ENCODE measurements at places on chromosomes 13 and 19. TPM values are rescaled to one million over a fixed set of nuclear protein-coding genes. Genes with fewer than 3 reads are reported as not detected.

DNA sequence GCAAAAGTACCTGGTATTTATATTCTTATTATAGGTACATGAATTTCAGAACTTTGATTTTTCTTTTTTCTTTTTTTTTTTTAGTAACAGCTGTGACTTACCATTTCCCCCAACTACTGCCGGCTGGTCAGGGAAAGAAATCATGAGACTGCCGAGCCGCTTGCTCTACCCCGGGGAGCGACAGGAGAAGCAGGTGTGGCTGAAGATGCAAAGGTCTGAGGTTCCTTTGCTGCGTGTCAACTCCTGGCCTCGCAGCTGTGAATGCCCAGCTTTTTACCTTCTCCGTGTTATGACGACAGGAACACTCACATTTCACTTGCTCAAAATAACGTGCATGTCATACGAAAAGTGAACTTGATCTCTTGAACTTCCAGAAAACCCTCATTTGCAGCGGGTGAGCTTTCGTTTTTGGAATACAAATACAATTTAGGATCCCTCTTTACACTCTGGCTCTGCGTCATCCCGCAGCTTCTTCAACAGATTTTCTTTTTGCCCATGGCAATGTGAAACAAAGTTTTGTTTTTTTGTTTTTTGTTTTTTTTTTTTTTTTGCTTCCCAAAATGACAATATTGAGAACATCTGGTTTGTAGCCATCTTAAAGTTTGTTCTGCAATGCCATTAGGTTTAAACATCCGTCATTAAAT, 117.9 kb downstream of the EFNB2 start:
- no peak for DNase-seq

Gene CLDN10
- not detected for total RNA-seq

Gene SUPT20H
- total RNA-seq: 26.9 TPM

DNA sequence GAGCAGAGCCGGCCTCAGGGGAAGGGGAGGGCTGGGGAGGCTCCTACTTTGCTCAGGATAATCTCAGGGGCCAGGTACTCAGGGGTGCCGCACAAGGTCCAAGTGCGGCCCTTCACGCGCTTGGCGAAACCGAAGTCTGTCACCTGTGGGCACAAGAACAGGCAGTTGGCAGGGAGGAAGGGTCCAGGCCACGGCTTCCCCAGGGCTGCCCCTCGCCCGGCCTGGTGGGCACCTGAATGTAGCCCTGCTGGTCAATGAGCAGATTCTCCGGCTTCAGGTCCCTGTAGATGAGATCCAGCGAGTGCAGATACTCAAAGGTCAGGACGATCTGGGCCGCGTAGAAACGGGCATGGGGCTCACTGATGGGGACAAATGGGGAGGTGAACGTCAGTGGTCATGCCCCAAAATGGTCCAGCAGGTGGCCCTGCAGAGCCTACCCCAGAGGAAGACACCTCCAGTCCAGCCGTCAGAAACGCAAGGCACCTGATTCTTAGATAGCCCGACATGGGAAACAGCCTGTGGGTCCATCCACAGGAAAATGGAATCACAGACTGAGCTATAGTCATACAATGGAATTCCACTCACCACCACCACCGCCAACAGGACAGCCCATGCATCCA, 7.1 kb upstream of the SAMD1 start:
- no peak for DNase-seq

DNA sequence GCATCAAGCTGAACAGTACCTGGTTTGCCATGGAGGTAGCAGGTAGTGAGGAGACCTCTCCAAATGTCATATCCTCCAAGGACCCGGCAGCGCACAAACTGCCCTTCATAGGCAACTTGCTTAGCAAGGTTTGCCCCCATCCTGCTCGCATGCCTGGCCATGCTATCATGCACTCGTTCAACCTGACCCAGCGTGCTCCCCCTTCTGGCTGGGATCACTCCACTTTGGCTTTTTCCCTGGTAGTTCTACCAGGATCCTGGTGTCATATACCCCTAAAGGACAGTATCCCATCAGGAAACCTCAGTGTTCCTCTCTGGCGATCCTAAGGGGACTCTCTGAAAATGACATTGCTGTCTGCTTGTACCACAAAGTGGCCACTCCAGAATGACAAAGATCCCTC, 38.6 kb upstream of the ZNF30 start:
- no peak for DNase-seq

Gene RAB3A
- 1.3 TPM for total RNA-seq
